Smooth muscle cell of bladder (primary cell): ENCODE measurements at places on chromosomes 3 and 15. TPM values are rescaled to one million over a fixed set of nuclear protein-coding genes. Genes with fewer than 3 reads are reported as not detected.

RBP2 gene
- not detected in 2 replicates for total RNA-seq

OR5K2 gene
- not detected in 2 replicates for total RNA-seq

RAB6B gene
- total RNA-seq, result 0.14 and 0.37 TPM in 2 replicates

MKRN3 gene
- 0.28 and 1.4 TPM in 2 replicates for total RNA-seq

DAPK2 gene
- 1.3 and 1.5 TPM in 2 replicates for total RNA-seq

KLHL40 gene
- total RNA-seq, result not detected in 2 replicates

PTPN9 gene
- 18.3 and 21.4 TPM in 2 replicates for total RNA-seq

PP2D1 gene
- not detected in 2 replicates for total RNA-seq

LTK gene
- total RNA-seq, result under 0.01 TPM in 1 of 2 replicates, not detected in the other

CCR5 gene
- total RNA-seq, result not detected in 2 replicates

ITGB5 gene
- total RNA-seq, result 358 and 471 TPM in 2 replicates

CHL1 gene
- 2.6 and 4.0 TPM in 2 replicates for total RNA-seq

GP5 gene
- total RNA-seq, result 0.09 and 0.14 TPM in 2 replicates

LRTM1 gene
- not detected in 2 replicates for total RNA-seq

RTP1 gene
- total RNA-seq, result not detected in 2 replicates

LRRIQ4 gene
- total RNA-seq, result not detected in 2 replicates

IQCH gene
- 3.2 and 3.3 TPM in 2 replicates for total RNA-seq

ULK3 gene
- total RNA-seq, result 9.7 and 11.9 TPM in 2 replicates

SGO1 gene
- 0.55 and 0.57 TPM in 2 replicates for total RNA-seq

MAPKBP1 gene
- total RNA-seq, result 11.7 and 19.5 TPM in 2 replicates

C3orf49 gene
- total RNA-seq, result not detected in 2 replicates

KLF15 gene
- total RNA-seq, result 3.1 and 3.6 TPM in 2 replicates

CXCR6 gene
- 0.09 and 0.28 TPM in 2 replicates for total RNA-seq

TATDN2 gene
- total RNA-seq, result 7.1 and 11.0 TPM in 2 replicates

IMPG2 gene
- 0.14 and 0.18 TPM in 2 replicates for total RNA-seq

HESX1 gene
- total RNA-seq, result 0.14 and 0.65 TPM in 2 replicates

MCTP2 gene
- total RNA-seq, result 8.7 and 20.1 TPM in 2 replicates

PLA2G4D gene
- not detected in 2 replicates for total RNA-seq

GOLGA6A gene
- 0.14 TPM in 1 of 2 replicates, not detected in the other for total RNA-seq

MST1R gene
- total RNA-seq, result 0.14 and 0.55 TPM in 2 replicates

SLC28A2 gene
- total RNA-seq, result under 0.01 TPM in 1 of 2 replicates, not detected in the other

MUC4 gene
- under 0.01 TPM in 1 of 2 replicates, not detected in the other for total RNA-seq

MEX3B gene
- 2.3 and 6.1 TPM in 2 replicates for total RNA-seq

DUOX2 gene
- total RNA-seq, result under 0.01 TPM in 1 of 2 replicates, not detected in the other

CD276 gene
- 69.3 and 104 TPM in 2 replicates for total RNA-seq

TTC23 gene
- total RNA-seq, result 25.2 and 26.5 TPM in 2 replicates

MINAR1 gene
- total RNA-seq, result 0.57 and 0.65 TPM in 2 replicates

ACOX2 gene
- total RNA-seq, result 23.3 and 25.8 TPM in 2 replicates

AADAC gene
- 11.3 and 16.1 TPM in 2 replicates for total RNA-seq

ATP1B3 gene
- 29.6 and 34.4 TPM in 2 replicates for total RNA-seq

ZNF620 gene
- 0.83 and 0.85 TPM in 2 replicates for total RNA-seq

COLQ gene
- total RNA-seq, result 0.28 and 0.46 TPM in 2 replicates

ISY1 gene
- total RNA-seq, result 31.6 and 31.7 TPM in 2 replicates

MKRN2OS gene
- not detected in 2 replicates for total RNA-seq

GOLGA8S gene
- under 0.01 TPM in 2 replicates for total RNA-seq

ABI3BP gene
- total RNA-seq, result 1.3 and 4.3 TPM in 2 replicates

CASR gene
- not detected in 2 replicates for total RNA-seq

ZBTB20 gene
- 12.6 and 13.8 TPM in 2 replicates for total RNA-seq

SLCO3A1 gene
- total RNA-seq, result 3.8 and 5.7 TPM in 2 replicates

KNL1 gene
- 1.3 and 1.7 TPM in 2 replicates for total RNA-seq

FBXL22 gene
- total RNA-seq, result 0.57 and 1.4 TPM in 2 replicates

FILIP1L gene
- 42.3 and 74.7 TPM in 2 replicates for total RNA-seq

ST8SIA2 gene
- not detected in 2 replicates for total RNA-seq

ZNF710 gene
- 5.7 and 6.2 TPM in 2 replicates for total RNA-seq

GNAT1 gene
- total RNA-seq, result not detected in 2 replicates

PLSCR5 gene
- total RNA-seq, result not detected in 2 replicates
